ENCODE measurements at places on chromosomes 4 and X.

DNA sequence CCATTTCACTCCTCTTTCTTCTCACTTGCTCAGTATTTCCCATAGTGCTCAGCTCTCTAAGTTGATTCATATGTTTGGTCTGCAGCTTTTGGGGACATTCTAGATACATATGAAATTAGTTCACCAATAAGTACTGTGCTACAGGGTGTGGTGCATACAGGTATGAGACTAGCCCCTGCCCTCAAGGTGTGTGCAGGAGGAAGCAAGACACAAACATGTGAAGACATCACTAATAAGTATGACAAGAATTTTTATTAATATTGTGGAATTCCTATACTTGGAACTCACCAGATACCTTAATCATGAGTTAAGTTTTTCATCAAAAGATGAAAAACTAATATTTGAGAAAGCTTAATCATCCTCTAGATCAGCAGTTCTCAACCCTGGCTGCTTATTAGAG lies 505.2 kb downstream of the ZNF674 start:
- DNase-seq = no peak

DNA sequence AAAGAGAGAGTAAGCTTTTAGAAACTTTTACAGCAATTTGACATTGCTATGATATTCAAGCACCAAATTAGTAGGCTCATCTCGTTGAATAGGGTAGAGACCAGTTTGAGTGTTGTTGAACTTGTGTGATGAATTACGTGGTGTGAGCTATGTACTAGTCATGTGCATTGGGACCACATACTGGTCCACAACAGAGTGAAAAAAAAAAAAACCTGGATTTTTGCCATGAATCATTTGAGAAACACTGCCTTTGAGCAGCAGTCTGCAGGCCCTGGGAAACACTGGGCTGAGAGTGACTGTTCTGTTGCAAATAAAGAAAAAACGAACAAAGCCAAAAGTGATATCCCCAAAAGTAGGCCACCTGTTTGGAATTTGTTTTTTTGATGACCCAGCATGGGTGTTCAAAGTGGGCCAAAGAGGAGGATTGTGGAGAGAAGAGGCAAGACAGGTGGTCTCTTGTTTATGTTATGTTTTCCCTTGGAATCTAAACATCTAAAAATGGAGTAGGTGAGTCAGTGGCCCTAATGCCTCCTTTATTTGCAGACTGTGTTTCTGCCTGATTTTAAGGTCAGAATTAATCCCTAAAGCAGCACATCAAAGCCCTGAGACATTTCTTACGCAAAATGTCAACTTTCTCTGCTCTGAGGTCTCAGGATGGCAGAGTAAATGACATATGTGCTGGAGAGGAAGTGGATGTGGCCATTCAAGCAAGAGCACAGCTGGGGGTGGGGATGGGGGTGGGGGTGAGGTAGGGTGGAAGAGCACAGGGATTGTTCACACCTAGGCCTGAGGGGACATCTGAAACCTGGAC lies 33.5 kb downstream of the TAF7L start:
- DNase-seq = no peak

DNA sequence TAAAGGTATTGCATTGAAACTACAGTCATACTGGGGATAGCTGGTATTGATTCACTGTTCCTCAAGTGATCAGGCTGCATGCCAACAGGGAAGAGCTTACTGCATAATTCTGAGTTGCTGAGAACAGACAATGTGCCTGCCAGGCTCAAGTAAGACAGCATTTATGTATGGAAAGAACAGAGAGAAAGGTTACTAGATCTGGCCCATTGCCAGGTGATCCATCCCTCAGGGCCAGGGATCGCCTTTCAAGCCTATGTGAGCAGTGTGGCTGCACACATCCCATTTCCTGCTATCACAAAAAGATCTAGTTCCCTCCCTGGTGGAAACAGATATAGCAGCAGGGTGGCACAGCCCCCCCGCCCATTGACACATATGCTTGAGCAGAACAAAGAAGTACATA lies 254.0 kb downstream of the TMA16 start:
- DNase-seq = no peak

DNA sequence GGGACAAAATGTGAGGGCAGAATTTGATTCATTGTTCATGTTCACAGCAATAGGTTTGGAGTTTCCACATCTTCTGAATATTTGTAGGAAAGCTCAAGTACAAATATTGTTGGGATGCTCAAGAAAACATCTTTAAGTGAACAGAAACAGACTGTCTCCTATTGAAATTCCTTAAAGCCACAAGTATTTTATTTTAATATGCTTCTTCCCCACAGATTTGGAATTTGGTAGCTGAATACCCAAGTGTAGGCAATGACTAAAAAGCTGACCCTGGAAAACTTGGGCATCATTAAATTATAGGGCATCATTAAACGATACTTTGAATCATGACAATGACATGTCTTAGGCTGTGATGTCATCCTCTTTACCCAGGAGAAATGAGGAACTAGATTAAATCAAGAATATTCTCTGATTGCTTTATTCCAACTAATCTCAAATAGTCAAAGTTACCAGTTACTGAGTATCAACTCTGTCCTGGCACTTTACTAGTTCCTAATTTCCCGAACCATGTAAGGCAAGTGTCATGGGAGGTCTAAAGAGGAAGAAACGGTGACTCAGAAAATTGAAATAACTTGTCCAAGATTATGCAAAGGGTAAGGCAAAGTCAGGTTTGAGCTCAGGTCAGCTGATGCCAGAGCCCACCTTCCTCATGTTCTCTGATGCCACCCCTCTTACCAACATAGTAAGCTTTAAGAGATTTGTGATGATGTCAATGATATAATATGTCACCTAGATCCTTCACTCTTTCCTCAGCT lies 223.1 kb upstream of the LEF1 start:
- no peak for DNase-seq

DNA sequence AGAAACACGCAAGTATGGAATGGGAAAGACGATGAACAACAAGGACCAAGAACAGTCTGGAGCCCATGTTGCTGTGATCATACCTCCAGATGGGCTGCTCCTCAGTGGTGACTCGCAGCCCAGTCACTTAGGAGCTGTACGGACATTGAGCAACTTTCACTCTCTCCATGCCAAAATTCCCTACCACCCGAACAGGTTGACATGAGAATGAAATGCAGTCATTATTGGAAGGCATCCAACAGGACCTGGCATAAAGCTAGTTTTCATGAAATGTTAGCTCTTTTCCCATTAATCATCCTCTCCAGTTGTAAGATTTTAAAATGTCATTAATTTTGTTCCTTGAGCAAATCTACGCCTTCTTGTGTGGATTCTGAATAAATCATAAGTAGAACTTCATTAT lies 82.7 kb upstream of the GPM6B start:
- no peak for DNase-seq

All from D721Med (cell line).